ENCODE measurements at places on chromosomes 1 and 21.

DNA sequence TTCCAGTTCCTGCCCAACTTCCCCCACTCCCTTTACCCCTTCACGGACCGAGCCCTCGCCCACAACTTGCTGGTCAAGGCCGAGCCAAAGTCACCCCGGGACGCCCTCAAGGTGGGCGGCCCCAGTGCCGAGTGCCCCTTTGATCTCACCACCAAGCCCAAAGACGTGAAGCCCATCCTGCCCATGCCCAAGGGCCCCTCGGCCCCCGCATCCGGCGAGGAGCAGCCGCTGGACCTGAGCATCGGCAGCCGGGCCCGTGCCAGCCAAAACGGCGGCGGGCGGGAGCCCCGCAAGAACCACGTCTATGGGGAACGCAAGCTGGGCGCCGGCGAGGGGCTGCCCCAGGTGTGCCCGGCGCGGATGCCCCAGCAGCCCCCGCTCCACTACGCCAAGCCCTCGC lies 42.1 kb upstream of the ARHGEF16 start:
- no peak for DNase-seq

- no peak for DNase-seq
Measured at GRCh38 chr1:12643079-12643478, 806 bp upstream of the AADACL4 start.

DNA sequence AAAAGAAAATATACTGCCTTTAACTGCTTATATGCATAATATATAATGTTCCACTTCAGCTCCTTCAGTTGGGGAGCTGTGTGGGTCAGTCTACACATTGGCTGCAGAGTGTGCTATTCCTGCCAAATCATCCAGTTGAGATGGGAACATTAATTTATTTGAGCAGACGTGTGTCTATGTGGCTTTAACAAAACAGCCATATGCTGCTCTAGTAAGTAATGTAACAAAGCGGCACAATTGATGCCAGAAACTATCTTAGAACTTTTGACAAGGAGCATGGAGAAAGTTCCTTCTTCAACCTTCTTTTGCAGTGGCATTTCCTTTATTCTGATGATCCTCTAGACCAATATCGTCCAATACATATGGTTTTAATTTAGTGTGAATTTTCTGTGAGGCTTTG lies 285.9 kb upstream of the C1orf87 start:
- DNase-seq, result no peak

- no peak for DNase-seq
Measured at GRCh38 chr1:232620356-232620969, 9.5 kb downstream of the SIPA1L2 start.

GRCh38 chr1:174800216-174800851 lies 199.4 kb upstream of the CACYBP start:
- DNase-seq, result no peak

- no peak for DNase-seq
Measured at GRCh38 chr1:231731268-231731667, 104.7 kb downstream of the DISC1 start.

GRCh38 chr1:58432851-58433668 lies 113.5 kb downstream of the OMA1 start:
- DNase-seq, result peak; percentile 78

- no peak for DNase-seq
Measured at GRCh38 chr1:185008838-185009237, 34.5 kb upstream of the NIBAN1 start.

- DNase-seq, result peak; percentile 62
Measured at GRCh38 chr1:27592931-27593677, 10.8 kb downstream of the AHDC1 start.

- no peak for DNase-seq
Measured at GRCh38 chr1:206524739-206525364, 17.5 kb downstream of the RASSF5 start.
